ENCODE measurements at places on chromosomes 2 and 18.

DNA sequence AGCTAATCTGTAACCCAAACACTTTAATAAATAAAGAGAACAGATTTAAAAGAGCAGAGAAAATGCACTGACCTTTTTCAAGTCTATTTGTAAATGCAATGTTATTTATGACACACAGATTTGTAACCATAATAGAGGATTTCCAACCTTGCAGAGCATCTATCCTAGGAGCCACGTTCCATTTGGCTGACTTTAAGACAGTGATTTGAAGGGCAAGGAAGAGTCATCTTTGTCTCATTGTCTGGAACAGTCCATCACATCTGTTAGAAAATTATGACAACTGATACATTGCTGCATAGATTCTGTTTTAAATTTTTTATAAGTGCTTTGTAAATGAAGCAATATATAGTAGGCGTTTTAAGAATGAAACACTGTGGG lies 90.8 kb upstream of the L3MBTL4 start:
- no peak for DNase-seq

- no peak for DNase-seq
Measured at GRCh38 chr2:70977605-70978205, 725 bp upstream of the ANKRD53 start.

- DNase-seq: no peak
Measured at GRCh38 chr2:38613126-38613848, 10.6 kb upstream of the HNRNPLL start.

DNA sequence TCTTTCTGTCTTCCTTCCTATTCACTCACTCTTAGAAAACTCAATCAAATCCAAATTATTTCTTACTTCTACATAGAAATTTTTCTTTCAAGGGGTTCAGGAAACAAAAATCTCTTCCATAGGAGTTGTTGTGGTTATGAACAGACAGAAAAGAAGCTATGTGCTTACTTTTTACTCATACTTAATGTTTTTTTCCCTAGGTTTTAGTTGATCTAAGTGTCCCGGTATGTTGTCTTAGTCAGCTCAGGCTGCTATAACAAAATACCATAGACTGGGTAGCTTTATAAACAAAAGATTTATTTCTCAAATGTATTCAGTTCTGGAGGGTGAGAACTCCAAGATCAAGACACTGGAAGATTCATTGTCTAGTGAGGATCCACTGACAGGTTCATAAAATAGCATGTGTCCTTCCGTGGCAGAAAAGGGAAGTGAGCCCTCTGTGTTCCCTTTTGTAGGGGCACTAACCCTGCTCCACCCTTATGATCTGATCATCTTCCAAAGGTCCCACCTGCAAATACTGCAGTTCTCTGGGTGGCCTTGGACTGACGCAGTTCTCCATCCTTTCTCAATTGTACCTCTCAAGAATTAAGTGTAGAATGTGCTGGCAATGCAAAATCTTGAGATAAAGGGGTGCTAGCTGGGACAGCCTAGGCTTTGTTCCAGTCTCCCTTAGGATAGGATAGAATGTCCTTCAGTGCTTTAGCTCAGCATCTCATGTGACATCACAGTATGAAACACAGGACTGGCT lies 14.4 kb upstream of the VRK2 start:
- DNase-seq: peak; percentile 47

DNA sequence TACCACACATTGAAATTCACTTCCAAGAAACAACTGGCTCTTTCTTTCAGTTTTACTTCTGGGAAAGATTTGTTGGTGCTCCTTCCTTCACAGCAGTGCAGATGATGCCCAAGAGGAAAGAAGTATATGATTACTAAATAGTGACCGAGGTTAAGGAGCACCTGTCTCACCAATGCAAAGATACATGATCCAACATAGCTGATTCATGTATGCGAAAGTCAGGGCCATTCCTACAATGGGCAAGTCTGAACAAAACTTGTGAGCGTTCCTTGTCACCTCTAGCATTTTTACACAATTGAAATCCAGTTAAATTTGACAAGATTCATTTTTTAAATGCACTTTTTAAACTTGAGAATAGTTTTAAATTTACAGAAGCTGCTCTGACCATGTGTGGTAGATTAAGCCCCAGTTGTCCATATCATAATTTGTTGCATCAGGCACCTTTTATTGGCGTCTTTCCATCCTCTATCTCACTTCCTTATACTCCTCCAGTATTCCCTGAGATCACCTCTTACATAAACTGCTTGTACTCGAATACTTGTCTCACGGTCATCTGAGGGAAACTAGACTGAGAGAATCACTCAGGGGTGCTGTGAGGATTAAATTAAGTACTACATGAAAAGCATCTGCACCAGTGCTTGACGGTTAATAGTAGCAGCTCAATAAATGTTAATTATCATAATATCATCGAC lies 438.8 kb upstream of the CDH20 start:
- DNase-seq: no peak

GRCh38 chr18:45554389-45554737 lies 60.9 kb upstream of the SLC14A2 start:
- DNase-seq: no peak

- peak; percentile 77 for DNase-seq
Measured at GRCh38 chr2:231642631-231643494, 50.2 kb downstream of the TEX44 start.

- no peak for DNase-seq
Measured at GRCh38 chr18:3466872-3467271, 16.9 kb downstream of the TGIF1 start.

GRCh38 chr18:26655525-26656430 lies 107.4 kb upstream of the KCTD1 start:
- DNase-seq: no peak

- DNase-seq: no peak
Measured at GRCh38 chr2:75077909-75078308, 119.5 kb downstream of the POLE4 start.

DNA sequence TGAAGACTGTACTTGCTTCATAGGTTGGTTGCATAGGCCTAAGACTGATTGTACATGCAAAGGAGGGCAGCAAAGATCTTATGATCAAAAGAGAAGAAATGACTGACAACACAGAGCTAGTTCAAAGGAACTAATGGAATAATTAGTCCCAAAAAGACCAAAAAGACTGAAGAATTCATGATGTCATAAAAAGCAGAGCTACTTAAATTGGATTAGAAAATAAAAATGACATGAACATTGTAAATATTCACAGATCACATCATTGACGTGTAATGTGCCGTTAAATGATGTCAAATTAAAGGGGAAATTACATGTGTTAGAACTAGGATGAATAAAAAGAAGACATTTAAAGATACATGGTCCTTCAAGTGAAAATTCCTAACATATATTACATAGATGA lies 616.8 kb downstream of the NR4A2 start:
- DNase-seq: no peak

DNA sequence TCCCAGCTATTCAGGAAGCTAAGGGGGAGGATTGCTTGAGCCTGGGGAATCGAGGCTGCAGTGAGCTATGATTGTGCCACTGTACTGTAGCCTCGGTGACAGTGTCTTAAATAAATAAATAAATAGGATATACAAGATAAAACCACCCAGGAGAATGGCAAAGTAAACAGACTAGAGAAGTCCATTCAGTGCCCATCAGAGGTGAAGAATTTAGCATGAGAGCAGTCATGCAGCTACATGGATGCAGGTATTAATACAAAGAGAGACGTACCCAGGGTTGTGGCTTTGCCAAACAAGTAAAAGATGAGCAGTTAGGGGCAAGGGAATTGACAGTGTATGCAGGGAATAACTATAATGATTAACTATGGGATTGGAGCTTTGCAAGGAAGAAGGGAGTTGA lies 8.1 kb downstream of the STPG4 start:
- no peak for DNase-seq

DNA sequence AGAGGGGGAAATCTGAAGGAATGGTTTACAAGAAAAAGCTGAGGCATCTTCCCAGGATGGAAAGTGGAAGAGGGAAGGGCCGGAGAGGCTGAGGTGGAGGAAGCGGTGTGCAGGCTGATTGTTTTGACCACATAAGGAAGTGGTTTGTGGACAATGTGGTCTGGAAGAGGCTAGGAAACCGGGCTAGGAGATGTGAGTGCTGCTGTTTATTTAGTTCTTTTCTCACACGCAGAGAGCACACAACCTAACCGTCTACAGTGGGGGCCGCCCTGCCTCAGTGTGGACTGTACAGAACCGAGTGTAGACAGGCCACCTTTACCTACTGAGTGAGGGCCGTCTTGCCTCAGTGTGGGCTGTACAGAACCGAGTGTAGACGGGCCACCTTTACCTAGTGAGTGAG lies 251.7 kb upstream of the PXDN start:
- DNase-seq: no peak

Data from NAMALWA (cell line).